ENCODE measurements at places on chromosomes 13 and 19.
A peak's percentile ranks its signal among the peaks of the same experiment; 100 is the strongest.

DNA sequence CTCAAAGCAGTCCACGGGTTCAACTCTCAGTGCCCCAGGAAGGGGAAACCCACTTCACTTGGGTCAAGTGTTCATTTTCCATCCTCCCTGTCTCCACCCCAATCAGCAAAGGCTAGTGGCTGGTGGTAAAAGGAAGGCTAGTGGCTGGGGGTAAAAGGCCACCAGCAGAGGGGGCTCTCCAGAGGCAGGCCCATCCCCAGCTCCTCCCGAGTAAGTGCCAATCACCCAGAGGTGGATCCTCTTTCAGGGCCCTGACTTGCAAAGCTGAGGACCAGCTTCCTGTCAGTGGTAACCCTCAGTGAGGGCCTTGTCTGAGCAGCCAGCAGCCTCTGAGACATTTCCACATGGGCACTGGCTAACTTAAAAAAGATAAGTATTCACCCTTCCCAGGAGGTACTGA is 22.0 kb upstream of the TPT1 start:
- DNase-seq = no peak

DNA sequence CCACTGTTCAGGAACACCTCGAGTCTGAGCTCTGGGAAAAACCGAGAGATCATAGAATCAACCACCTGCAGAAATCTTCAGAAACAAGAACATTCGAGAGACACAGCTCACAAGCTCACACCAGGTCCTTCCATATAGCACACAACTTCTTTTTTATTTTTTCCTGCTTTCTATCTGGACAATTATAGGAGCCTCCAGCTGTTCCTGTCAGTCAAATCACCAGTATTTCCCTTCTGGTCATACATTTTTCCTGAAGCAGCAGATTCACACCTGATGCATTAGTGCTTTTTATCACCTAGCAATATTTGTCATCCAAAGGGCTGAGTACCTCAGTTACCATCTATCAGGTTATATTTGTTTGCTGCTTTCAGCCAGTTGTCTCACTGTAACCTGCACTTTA is 323.5 kb downstream of the FOXO1 start:
- DNase-seq = no peak

DNA sequence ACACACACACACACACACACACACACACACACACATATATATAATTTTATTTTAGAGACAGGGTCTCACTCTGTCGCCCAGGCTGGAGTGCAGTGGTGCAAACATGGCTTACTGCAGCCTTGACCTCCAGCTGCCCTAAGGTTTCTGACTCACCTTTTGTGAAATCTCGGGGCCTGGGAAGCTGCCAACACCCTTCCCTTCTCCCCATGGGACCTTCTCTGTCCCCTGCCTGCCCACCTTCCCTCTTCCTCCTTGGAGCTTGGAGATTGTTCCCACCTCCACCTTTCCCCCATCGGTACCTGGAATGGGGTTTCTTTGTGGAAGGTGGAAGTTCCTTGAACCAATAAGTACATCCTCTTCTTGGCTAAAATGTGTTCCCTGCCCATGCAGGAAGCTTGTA is 6.3 kb downstream of the ARRDC5 start:
- no peak for DNase-seq

DNA sequence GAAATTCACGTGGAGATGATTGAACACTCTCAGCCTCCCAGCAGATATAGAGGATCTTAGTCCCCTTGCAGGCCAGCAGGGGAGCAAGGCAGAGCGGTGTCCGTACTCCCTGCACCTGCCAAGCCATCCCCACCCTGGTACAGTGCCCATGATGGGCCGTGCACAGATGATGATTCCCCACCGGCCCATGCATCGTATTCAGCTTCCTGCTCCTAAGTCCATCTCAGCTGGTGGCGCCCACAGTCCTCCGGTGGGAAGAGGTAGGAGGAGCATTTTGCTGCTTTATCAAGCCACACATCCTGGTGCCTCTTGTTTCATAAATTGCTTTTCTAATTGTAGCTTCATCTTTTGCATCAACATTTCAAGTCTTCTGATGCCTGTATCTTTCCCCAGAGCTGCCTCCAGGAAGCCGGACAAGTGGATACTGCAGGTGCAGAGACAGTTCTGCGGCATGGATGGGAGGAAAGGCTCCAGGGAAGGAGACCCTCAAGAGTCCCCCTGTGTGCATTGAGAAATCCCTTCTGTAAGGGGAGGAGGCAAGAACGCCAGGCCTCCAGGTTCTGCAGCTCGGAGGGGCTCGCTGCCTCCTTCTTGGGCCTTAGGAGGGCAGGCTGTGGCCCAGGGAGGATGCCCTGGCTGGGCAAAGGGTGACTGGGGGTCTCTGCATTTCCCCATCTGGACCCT is 55.3 kb downstream of the F2RL3 start:
- no peak for DNase-seq

DNA sequence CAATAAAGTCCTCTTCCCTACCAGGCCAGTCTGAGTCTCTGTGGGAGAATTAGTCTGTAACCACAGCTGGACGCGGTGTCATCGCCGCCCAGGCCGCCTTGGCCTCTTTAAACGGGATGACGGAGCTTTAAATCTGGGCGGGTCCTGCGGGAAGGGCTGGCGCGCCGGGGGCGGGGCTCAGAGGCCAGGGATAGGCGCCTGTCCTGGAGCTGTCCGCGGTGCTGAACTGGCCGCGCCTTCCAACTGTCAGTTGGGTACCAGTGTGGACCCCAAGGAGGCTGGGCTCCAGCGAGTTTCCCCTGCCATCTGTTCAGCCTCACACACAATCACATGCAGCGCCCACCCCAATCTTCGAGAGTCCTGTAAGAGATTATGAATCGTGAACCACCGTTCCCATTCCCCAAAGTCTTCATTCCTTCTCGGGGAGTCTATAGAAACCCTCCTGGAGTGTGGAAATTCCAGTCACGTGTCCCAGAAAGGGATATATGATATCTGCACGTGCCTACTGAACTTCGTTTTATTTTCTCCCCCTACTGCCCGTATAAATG is 11.5 kb downstream of the APLP1 start:
- DNase-seq = peak; percentile 47

GRCh38 chr13:79439275-79439674 is 33.2 kb upstream of the RBM26 start:
- DNase-seq = no peak

GRCh38 chr19:18379803-18380747 is 5.9 kb upstream of the GDF15 start:
- no peak for DNase-seq

- DNase-seq = no peak
Observed at GRCh38 chr13:109228211-109228610, 558.2 kb downstream of the IRS2 start.

DNA sequence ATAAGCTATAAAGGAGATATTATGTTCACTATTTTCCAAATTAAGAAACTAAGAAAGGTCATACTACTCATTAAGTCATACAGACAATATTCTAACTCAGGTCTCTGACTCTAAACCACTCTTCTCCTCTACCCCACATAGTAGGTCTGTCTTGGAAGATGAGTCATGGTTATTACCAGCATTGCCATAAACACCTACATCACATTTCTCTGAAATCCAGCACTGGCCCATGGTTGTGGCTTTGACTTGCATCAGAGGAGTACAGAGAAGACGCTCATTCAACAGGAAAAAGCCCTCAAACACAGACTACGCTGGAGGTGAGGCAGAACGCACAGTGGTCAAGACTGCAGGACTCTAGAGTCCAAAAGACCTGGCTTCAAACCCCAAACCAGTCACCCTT is 476.8 kb downstream of the COG6 start:
- DNase-seq = no peak

DNA sequence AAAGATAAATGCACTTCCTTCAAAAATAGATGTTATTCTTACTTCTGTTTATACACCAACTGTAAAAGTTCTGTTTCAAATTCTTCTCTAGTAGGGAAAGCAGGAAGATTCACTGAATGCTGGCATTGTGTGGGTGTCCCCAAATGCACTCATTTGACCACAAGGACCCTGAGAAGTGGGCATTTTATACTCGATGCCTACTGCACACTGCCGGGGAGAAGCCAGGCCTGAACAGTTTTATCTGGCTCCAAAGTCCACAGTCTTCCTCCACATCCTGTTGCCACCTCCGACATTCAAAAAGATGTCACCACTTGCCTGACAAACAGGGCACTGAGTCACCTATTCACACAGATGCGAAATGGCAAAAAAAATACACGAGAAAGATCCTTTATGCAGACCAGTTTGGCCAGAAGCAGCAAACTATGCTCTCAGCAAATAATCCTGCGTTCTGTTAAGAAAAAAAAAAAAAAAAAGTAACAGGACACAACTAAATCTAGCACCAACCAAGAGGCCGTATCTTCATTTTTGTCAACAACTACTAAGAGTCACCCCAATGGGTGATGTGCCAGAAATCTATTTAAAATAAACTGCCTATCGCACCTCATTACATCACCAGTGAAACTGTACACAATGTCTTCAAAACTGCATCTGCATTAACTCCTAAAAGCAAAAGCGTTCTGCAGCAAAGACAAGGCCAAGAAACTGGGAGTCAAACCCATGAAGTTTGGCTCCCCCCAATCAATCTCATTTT is 6.2 kb downstream of the ZC3H4 start:
- DNase-seq = no peak

- no peak for DNase-seq
Observed at GRCh38 chr19:35432911-35433310, 15.1 kb upstream of the FFAR2 start.

- DNase-seq = no peak
Observed at GRCh38 chr13:82747291-82747690, 1135.0 kb downstream of the SLITRK1 start.

DNA sequence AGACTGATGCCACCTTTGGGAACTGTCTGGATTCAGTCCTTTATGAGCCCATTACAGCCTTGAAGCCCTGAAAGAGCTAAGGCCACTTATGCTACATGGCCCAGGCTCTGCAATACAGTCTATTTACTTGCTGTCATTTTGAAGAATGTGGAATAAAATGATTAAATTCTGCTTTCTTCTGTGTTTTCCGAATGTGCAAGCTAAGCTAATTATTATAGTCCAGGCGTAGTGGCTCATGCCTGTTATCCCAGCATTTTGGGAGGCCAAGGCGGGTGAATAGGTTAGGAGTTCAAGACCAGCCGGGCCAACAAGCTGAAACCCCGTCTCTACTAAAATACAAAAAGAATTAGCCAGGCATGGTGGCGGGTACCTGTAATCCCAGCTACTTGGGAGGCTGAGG is 142.5 kb downstream of the TEX29 start:
- DNase-seq = no peak

DNA sequence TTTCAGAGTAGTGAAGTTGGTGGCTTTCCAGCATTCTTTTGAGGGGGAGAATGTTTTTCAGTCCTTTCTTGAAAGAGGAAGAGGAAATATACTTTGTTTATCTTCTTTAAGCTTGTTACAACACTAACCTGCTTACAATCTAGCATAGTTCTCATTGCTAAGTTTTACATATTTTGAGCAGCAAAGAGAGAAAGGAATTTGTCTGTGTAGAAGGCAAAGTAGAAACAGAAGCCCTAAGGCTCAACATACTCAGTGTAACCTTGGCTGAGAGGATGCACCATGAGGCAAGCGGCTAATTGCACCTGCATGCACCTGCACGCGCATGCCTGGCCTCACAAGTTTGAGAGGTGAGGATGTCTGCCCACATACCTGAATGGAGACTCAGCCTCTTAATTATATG is 2.2 kb downstream of the FRY start:
- DNase-seq = no peak

GRCh38 chr19:23996549-23996948 is 81.9 kb downstream of the ZNF726 start:
- no peak for DNase-seq

GRCh38 chr19:8214802-8215201 is 5.6 kb downstream of the CERS4 start:
- DNase-seq = no peak

- DNase-seq = no peak
Observed at GRCh38 chr13:72541674-72542073, 185.8 kb downstream of the MZT1 start.

- no peak for DNase-seq
Observed at GRCh38 chr19:32421589-32422361, 16.2 kb downstream of the DPY19L3 start.
